Mucosa of gallbladder (tissue), 1 donor: ENCODE measurements at places on chromosomes 2 and 18. TPM values are rescaled to one million over a fixed set of nuclear protein-coding genes. Genes with fewer than 3 reads are reported as not detected.

DNA sequence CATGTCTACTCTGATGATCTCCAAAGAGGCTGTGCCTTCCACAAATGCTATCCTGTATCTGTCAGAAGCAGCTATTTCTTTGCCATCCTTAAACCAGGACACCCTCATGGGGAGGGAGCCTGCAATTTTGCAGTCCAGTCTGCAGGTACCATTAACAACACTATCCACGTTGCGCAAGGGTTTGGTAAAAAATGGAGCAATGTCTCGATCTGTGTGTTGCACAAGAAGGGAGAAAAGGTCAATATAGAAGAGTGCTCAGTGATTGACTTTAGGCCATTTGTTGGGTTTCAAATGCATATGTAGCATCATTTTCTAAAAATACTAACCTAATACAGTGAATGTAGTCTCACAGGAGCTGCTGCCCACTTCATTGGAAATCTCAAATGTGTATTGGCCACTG lies 74.3 kb downstream of the TTN start:
- no peak for DNase-seq

DNA sequence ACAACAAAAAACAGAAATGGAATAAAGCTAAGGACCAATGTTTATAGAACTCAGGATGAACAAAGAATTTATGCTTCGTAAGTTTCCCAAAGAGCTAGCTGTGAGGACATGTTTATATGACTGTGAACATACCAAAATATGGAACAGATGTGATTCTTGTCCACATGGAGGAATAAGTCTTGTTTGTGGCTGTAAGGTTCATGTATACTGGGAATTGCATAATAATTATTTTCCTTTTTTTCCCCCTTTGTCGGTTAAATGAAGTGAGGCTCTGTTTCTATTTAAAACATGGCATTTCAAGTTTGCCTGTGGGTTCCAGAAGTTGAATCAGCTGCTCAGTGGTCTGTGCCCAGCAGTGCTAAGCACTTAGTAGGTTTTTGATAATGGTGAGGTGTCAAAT lies 108.1 kb downstream of the FHOD3 start:
- DNase-seq: no peak

DNA sequence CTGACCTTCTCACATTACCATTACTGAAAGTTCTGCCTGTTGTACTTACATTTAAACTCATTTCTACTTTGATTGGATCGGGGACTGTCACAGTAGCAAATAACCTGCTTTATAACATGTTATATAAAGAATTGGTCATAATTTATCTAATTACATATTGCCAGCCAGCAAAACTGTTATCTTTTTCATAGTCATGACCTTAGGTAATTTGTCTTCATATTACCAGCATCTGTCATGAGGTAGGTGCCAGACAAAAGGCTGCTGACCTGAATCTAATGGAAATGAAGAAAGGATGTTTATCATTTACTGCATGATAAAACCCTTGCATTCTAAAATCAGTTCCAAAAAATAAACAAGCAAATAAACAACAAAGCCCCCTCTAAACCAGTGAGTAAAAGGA lies 89.4 kb upstream of the LRP1B start:
- no peak for DNase-seq

DNA sequence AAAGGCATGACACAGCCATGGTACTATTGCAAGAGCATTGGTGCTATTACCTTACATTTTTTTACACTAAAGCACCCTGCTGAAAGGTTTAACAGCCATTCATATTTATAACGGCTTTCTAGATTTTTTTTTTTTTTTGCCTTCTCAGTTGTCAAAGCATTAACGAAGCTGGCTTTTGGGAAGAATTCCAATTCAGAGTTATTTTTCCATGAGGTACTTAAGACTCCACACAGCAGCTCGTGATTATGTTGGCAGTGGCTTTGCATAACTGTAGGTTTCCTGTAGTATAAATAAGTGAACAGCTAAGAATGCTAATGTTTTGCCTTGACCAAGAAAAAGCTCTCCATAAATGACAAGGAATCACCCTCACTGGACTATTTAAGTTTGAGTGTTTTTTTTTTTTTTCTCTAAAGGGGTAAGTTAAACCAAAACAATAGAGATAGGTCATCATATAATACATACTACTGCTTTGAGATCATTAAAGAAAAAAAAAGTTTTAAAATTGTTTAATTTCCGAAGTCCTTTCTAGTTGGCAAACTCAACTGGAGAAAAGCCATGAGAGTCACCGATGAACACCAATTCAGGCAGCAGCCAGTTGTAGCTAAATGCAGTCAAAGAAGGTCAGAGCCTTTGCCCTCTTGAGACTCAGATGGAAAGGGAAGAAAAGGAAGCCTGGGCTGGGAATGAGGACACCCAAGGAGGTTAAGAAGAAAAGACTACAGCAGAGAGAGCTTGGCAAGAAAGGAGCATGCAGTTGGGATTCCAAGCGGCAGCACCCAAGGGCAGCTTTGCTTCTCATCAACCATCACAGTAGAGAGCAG lies 187.4 kb upstream of the NCKAP5 start:
- no peak for DNase-seq

DNA sequence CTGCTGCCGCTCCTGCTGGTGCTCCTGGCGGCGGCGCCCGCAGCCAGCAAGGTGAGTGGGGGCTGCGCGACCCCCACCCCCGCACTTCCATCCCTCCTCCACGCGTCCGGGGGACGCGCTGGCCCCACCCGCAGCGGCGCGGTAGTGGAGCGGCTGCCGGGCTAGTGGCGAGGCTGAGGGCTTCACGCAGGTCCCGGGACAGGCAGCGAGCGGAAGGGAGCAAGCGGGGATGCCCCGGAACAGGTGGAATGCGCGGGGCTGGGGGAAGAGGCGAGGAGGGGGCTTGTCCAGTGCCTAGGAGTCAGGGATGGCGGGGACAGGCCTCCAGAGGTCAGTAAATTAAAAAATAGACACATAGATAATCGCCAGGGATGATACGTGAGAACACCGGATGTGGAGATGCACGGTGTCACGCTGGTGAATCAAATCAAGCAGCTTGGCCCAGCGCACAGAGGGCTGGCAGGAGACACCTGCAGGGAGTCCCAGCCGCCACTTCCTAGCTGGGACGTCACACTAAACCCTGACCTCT lies 403 bp downstream of the COL4A3 start:
- DNase-seq: peak; percentile 39

DNA sequence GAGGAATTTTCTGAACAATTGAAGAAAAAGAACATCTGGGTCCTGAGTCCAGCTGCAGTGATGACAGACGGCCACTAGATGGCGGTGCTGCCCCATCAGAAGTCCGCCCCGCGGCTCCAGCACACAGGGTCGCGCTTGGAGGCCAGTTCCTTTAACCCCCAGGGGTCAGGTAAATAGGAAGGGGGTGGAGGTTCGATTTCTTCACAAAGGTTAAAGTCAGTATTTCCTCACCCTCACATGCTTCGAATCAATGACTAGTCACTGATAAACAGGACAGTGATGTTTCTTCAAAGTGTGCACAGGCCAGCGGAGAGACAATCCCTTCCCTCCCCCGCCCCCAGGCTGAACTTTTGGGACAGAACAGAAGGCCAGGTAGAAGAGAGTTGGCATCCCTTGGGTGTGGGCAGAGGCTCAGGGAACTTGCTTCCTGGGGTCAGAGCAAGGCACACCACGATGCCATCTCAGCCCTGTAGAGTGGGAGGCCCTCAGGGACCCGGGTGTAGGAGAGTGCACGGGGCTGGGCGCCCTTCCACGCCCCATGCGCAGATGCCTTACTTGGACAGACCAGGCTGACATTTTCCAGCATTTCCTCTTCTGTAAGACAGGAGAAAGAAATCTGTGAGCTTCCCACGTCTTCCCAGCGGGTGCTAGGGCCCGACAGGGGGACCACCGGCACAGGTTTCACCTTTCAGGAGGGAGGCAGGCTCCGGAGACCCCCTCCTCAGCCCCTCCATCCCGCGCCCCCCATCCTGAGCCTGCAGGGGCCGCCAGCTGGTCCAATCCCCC lies 722 bp downstream of the APOB start:
- DNase-seq: peak; percentile 69

GRCh38 chr2:165238295-165238694 lies 919 bp upstream of the SCN2A start:
- no peak for DNase-seq

GRCh38 chr2:201413552-201413951 lies 37.7 kb downstream of the TRAK2 start:
- no peak for DNase-seq

- DNase-seq: no peak
These were observed 734.5 kb downstream of the GALR1 start for GRCh38 chr18:77984178-77984577.

- no peak for DNase-seq
These were observed 117.6 kb downstream of the MYO1B start for GRCh38 chr2:191362841-191363240.

DNA sequence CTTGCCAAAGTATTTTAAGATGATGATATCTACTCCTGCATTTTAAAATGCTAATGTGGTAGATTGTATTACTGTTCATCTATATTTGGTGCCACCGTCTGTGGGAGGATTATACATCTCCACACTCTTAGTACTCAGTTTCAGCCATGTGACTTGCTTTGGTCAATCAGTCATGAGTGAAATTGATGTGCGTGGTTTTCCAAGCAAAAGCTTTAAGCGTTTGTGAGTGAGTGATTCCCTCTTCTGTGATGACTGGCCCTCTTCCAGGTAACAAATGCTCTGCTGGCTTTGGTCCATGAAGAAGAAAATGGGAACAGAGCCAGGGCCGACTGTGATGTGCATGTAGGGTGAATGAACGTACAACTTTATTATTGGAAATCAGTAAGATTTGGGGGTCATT lies 330.4 kb downstream of the LPIN1 start:
- DNase-seq: no peak

GRCh38 chr2:72583376-72583775 lies 242.5 kb downstream of the EXOC6B start:
- DNase-seq: no peak

DNA sequence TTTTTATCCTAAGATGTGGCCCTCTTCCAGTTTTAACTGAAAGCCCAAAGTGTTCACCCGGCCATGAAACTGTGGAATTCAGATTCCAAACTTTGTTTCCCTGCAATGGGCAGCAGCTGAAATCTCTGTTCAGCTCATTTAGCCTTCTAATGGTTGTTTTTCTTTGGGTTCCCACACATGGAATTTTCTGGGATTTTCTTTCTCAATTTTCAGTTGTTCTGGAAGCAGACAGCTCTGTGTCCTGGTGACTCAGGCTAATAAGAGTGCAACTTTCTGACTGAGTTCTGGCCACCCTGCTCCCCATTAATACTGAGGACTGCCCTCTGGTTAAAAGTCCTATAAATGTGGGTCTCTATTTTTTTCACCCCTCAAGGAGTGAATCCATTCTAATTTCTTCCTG lies 78.5 kb downstream of the PMS1 start:
- no peak for DNase-seq

GRCh38 chr2:131646669-131647297 lies 119.1 kb downstream of the CCDC74A start:
- DNase-seq: no peak

DNA sequence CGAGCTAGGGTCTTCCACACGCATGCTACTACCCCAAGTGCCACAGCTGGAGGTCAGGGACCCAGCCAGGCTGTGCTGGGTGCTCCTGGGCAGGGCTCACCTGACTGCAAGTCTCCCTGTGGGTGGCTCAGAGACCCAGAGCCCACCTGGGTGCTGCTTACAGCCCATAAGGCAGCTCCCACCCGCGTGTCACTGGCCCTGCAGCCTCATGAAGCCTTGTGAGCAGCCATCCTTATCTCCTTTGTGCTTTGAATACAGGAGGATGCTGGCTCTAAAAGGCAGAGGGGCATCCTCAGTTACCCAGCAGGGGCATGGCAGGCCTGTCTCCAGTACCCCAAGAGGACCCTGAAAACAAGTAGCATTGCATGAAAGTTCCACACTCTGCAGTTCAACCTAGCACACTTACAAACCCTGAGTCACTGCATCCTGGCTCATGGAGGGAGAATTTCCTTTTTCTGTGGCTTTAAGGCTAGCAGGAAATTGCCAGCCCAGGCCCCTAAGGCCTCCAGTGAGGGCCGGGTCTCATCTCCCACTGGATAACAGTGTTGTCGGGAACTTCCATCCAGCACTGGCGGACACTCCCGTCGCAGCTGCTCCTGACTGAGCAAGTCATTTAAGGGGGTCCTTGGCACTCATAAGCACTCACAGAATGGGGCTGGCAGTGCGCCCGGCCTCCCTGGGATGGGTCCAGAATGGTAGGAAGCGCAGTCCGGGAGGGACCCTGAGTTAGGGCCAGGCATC lies 137.1 kb downstream of the RPIA start:
- no peak for DNase-seq

DNA sequence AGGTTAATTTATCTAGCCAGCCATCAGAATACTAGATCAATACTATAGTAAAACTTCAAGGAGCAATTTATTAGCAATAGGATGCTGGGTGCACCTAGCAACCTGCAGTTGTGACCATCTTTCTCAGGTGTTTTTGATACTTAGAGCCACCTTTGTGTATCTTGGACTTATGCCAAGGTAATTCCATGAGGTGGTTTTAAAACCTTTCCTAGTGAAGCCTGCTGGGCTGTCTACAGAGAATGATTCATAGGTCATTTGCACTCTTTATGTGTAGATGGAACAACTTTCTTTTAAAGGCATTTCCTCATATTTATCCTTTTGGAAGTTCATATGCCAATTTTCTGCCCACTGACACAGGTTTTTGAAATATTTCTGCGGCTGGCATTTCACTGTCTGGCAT lies 1030.1 kb upstream of the POU3F3 start:
- DNase-seq: peak; percentile 14

DNA sequence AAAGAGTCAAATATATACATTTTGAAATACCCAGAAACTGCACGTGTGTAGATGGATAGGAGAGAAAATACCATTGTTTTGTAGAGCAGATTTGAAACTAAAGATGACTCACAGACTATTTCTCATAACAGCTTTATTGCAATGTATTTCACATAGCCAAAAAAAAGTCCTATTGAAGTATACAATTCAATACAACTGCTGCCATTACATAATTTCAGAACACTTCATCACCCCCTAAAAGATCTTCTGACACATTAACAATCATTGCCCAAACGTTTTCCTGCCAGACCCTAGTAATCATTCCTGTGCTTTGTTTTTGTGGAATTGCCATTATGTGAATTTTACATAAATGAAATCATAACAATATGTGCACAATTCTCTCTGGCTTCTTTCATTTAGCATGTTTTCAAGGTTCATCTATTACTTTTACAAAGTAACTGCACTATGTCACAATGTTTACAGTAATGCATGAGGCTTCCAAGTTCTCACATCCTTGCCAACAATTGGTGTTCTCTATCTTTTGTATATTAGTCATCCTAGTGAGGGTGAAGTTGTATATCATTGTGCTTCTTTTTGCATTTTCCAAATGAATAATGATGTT lies 378.6 kb upstream of the CWC22 start:
- no peak for DNase-seq

REG3G gene
- total RNA-seq: 0.66 TPM

ATRAID gene
- 104 TPM for total RNA-seq

CRACDL gene
- 18.4 TPM for total RNA-seq

NYAP2 gene
- 0.06 TPM for total RNA-seq

FOXD4L1 gene
- 0.17 TPM for total RNA-seq

MTCL1 gene
- 182 TPM for total RNA-seq

C2orf80 gene
- not detected for total RNA-seq
